A549 treated with CpdA at 1 μM for 4 hours (cell line): ENCODE measurements at places on chromosomes 1 and 21. TPM values are rescaled to one million over a fixed set of nuclear protein-coding genes. Genes with fewer than 3 reads are reported as not detected.

CR1L gene
- 0.71 TPM in 1 of 5 replicates, not detected in the others for total RNA-seq

RPTN gene
- total RNA-seq = not detected in 5 replicates

TPTE gene
- not detected in 5 replicates for total RNA-seq

GSTM1 gene
- not detected in 5 replicates for total RNA-seq

SERTAD4 gene
- 0.63 to 1.2 TPM (median 0.76 TPM) in 5 replicates for total RNA-seq

KRTAP12-3 gene
- total RNA-seq = not detected in 5 replicates

TMEM269 gene
- 0.07 to 0.40 TPM (median 0.10 TPM) in 4 of 5 replicates, not detected in the other for total RNA-seq

PDZK1IP1 gene
- 5.5 to 8.8 TPM (median 7.7 TPM) in 5 replicates for total RNA-seq

KRTAP11-1 gene
- not detected in 5 replicates for total RNA-seq

KRTAP10-1 gene
- total RNA-seq = not detected in 5 replicates

TAL1 gene
- not detected in 5 replicates for total RNA-seq

VPS45 gene
- 16.7 to 18.0 TPM (median 17.7 TPM) in 5 replicates for total RNA-seq

RGS13 gene
- not detected in 5 replicates for total RNA-seq

LYSMD1 gene
- total RNA-seq = 5.5 to 9.9 TPM (median 5.7 TPM) in 5 replicates

ITLN2 gene
- 0.16 TPM in 1 of 5 replicates, not detected in the others for total RNA-seq

CLIC6 gene
- 0.04 to 0.16 TPM (median 0.05 TPM) in 4 of 5 replicates, not detected in the other for total RNA-seq

PROK1 gene
- not detected in 5 replicates for total RNA-seq

PWP2 gene
- 1.0 to 4.8 TPM (median 2.1 TPM) in 5 replicates for total RNA-seq

AQP10 gene
- not detected in 5 replicates for total RNA-seq

RHD gene
- total RNA-seq = not detected in 5 replicates

SPRR2E gene
- not detected in 5 replicates for total RNA-seq

CCSAP gene
- total RNA-seq = 4.9 to 7.1 TPM (median 5.7 TPM) in 5 replicates

VWA1 gene
- 4.8 to 15.8 TPM (median 14.9 TPM) in 5 replicates for total RNA-seq

HTR1D gene
- total RNA-seq = 10.1 to 13.5 TPM (median 11.0 TPM) in 5 replicates

FCMR gene
- 3.9 to 6.6 TPM (median 3.9 TPM) in 5 replicates for total RNA-seq

NAV1 gene
- total RNA-seq = 5.8 to 13.2 TPM (median 10.7 TPM) in 5 replicates

TTLL10 gene
- not detected in 5 replicates for total RNA-seq

DIO1 gene
- not detected in 5 replicates for total RNA-seq

CFHR4 gene
- total RNA-seq = not detected in 5 replicates

MLLT11 gene
- 15.1 to 18.7 TPM (median 17.2 TPM) in 5 replicates for total RNA-seq

RASSF5 gene
- 1.1 to 1.4 TPM (median 1.3 TPM) in 5 replicates for total RNA-seq

TMEM200B gene
- total RNA-seq = 0.07 to 0.21 TPM (median 0.13 TPM) in 5 replicates

ACTL8 gene
- total RNA-seq = 1.2 to 1.9 TPM (median 1.7 TPM) in 5 replicates

SPRR3 gene
- 0.22 TPM in 1 of 5 replicates, not detected in the others for total RNA-seq

RIT1 gene
- total RNA-seq = 24.9 to 29.1 TPM (median 26.3 TPM) in 5 replicates

KIF17 gene
- total RNA-seq = 0.90 to 1.7 TPM (median 1.2 TPM) in 5 replicates

LEPROT gene
- total RNA-seq = 33.6 to 39.2 TPM (median 35.0 TPM) in 5 replicates

MEX3A gene
- total RNA-seq = 2.1 to 3.1 TPM (median 2.3 TPM) in 5 replicates

IL24 gene
- total RNA-seq = 0.24 to 0.57 TPM (median 0.40 TPM) in 4 of 5 replicates, not detected in the other

FAM72B gene
- total RNA-seq = 6.3 to 8.8 TPM (median 6.8 TPM) in 5 replicates

CFHR1 gene
- total RNA-seq = 0.16 to 0.40 TPM (median 0.22 TPM) in 4 of 5 replicates, not detected in the other

KLHDC7A gene
- total RNA-seq = 1.2 to 2.0 TPM (median 1.3 TPM) in 5 replicates

EPHB2 gene
- total RNA-seq = 44.5 to 64.1 TPM (median 52.7 TPM) in 5 replicates

HES5 gene
- total RNA-seq = not detected in 5 replicates

H6PD gene
- 3.6 to 6.5 TPM (median 5.2 TPM) in 5 replicates for total RNA-seq

DCST1 gene
- 0.02 TPM in 1 of 5 replicates, not detected in the others for total RNA-seq
